Melanocyte of skin (primary cell): ENCODE measurements at places on chromosomes 13 and 19. TPM values are rescaled to one million over a fixed set of nuclear protein-coding genes. Genes with fewer than 3 reads are reported as not detected.

Gene RASA3
- 19.0 and 25.9 TPM in 2 replicates for total RNA-seq

Gene GADD45B
- 3.9 and 8.3 TPM in 2 replicates for total RNA-seq

Gene MISP3
- under 0.01 and 0.69 TPM in 2 replicates for total RNA-seq

Gene ZNF528
- 10.0 and 13.3 TPM in 2 replicates for total RNA-seq

Gene ZNF677
- total RNA-seq, result 10.0 and 12.0 TPM in 2 replicates
